ENCODE measurements at places on chromosomes 4 and X.

GRCh38 chr4:75696581-75696980, 23.4 kb upstream of the G3BP2 start:
- DNase-seq, result no peak

DNA sequence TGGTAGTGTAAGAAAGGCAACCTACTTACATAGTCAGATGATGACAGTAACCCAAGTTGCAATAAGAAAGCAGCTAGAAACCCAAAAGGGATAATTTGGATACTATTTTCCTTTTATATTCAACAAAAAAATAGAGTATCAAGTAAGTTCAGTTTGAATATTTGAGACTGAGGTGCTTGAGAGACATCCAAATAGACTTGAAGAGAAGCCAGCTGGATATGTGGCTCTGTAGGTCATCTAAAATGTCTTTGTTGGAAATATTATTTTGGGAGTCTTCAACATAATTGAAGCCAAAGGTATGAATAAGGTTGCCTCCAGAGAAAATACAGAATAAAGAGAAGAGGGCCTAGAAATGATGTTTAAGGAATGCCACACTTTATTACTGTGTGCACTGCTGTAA, 438.2 kb upstream of the DIAPH2 start:
- DNase-seq, result no peak

DNA sequence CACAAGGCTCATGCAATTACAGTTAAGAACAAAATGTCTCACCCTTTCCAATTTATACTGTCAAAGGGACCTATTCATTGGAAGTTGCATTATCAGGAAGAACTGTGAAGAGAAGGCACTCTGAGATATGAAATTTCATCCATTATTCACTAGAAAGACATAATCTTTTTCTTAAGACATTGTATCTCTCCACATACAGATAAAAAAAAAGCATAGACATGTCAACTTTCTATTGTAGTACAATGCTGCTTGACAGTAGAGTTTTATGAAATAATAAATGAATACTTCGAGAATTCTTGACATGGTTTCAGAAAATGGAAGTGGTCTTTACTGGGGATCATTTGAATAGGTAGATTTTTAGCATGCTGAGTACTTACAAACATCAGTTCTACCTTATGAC, 545.0 kb downstream of the TMA16 start:
- DNase-seq, result no peak

GRCh38 chr4:86670756-86671155, 76.6 kb downstream of the PTPN13 start:
- DNase-seq, result no peak

GRCh38 chr4:110626532-110627153, 3.8 kb upstream of the PITX2 start:
- no peak for DNase-seq

DNA sequence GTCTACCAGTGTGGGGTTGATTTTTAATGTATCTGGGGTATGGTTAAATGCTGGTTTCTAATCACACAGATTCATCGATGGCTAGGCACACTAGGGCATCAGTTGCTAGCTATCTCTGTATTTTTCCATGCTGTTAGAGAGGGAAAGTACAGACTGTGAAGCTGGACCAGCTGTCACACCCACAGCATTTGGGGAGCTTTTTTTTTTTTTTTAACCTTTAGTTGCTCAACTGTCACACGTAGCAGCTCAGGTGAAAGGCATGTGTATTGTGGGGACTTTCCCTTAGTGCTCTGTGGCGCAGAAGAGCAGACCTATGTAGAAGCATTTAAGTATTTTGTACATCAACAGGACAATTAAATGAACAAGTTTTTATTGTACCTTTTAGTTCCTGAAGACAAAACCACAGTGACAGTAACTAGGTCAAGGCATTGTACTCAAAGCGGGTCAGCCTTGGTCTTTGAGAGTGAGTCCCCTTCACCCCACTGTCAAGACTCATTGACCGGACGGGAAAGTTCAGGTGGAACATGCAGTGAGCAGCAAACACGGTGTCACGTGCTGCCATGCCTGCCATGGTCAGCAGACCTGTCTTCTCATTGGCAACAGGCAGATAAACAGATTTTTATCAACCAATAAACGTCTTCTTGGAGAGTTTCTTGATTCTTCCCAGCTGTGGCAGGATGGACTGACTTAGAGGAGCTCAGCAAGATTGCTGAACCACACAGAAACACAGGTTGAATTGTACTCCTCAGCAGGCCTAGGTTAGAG, 65.3 kb downstream of the CASP3 start:
- no peak for DNase-seq

DNA sequence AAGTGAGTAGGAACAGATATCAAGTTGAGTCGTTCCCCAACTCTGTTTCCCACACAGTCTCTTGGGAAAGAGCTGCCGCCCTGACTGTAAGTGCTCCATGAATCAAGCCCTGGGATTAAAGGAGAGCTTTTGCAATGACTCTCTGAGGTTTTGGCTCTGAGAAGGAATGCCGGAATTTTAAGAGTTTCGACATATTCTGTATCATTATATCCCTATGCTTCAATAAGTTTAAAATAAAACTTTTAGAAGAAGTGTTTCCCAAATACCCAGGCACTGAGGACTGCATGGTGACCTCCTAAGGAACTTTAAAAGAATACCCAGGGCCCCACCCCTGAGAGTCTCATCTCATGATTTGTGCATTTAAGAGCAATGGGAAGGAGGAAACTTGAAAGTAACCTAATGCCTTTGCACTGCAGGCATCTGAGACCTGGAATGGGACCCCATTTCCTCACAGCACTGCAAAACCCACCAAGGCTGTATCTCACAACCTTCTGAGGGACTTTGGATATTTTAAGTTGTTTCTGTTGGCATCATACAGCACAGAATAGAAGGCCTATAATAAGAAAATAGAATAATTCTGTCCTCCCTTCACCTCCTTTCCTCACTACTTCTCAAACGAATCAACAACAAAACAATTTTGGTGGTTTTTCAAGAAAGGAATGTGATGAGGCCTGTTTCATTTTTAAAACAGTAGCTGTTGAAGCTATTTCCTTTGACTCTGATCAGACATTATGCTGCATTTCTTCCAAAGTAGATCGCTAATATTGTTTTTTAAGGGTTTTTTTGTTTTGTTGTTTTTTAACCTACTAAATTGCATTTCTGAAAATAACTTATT, 121.2 kb downstream of the GASK1B start:
- DNase-seq, result no peak

DNA sequence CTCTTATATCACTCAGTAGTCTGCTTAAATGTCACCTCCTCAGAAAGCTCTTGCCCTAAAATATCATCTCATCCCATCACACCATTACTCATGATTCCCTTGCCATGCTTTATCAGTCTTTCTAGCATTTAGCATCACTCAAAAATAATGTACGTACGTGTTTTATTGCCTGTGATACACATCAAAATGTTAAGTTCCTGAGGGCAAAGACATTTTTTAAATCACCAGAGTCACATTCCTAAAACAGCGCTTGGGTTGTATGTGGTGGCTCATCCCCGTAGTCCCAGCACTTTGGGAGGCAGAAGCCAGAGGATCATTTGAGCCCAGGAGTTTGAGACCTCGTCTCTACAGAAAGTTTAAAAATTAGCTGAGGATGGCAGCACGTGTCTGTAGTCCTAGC, 21.3 kb upstream of the PDLIM5 start:
- no peak for DNase-seq

DNA sequence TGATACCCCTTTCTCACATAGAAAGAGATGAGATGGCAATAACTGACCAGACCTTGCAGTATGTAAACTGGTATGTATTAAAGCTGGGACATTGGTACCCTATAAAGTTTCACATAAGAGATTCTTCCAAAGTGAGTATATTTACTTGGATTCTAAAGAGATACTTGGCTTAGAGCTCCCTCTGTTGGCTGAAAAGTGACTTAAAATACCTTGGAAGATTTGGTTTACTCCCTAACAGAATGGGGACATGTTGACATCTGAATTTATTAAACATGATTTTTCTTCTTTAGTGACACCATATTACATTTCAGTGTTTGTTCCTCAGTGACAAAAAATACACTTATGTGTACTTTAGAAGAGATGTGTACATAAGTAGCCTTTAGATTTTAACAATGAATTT, 47.9 kb upstream of the RGN start:
- peak; percentile 33 for DNase-seq

DNA sequence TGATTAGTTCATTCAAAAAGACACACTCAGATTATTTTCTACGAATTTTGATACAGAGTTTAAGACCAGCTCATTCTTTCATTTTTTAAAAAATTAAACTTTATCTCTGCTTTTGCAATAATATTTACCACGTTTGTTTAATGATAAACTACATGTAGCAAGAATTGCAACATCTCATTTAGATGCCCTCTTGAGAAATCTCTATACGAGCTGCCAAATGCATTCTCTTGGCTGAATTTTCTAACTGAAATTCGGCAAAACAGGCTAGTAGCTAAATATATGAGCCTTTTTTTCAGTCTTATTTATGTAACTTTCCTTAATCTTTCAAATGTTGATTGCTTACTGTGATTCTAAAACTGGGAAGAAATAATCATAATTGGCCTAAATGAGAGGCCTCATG, 2.1 kb upstream of the GC start:
- DNase-seq, result no peak

GRCh38 chr4:69689599-69689998, 36.6 kb upstream of the UGT2A1 start:
- no peak for DNase-seq

- DNase-seq, result no peak
These were observed 35.8 kb downstream of the MBNL3 start for GRCh38 chrX:132452911-132453550.

DNA sequence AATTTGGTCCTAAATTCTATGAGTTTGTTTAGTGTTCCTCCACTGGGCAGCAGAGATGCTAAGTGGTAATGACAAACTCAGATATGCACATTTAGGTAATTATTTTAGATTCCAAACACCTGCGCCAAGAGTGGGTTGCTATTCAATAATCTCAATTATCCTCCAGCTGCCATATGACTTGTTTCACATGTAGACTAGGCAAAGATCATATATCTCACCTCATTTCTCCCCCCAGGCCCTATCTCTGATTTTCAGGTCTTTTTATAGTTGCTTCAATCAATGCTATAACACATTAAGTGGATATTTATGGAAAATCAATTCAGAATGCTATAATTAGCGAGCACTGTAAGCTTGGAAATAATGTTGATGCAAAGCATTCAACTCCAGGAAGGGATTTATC, 217.6 kb downstream of the KCTD8 start:
- no peak for DNase-seq

- DNase-seq, result no peak
These were observed 219.8 kb downstream of the OR13H1 start for GRCh38 chrX:131763674-131764073.

GRCh38 chrX:18828832-18829404, 121.5 kb downstream of the PPEF1 start:
- DNase-seq, result no peak

DNA sequence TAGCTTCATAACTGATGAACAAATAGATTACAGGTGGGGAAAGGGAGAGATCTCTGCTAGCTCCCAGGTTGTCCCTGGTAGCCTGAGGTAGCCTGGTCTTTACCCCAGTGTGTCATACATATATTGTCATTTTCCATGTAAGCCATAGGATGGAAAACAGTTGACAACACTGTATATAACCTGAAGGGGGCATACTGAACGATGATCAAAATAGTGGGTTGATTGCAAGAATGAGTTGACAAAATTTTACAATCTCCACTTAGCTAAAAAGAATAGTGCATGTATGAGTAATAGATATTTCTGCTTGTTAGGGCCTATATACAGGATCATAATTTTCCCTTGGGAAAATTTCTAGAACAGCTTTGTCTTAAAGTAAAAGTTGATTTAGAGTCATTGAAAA, 304.1 kb upstream of the HAND2 start:
- DNase-seq, result no peak

DNA sequence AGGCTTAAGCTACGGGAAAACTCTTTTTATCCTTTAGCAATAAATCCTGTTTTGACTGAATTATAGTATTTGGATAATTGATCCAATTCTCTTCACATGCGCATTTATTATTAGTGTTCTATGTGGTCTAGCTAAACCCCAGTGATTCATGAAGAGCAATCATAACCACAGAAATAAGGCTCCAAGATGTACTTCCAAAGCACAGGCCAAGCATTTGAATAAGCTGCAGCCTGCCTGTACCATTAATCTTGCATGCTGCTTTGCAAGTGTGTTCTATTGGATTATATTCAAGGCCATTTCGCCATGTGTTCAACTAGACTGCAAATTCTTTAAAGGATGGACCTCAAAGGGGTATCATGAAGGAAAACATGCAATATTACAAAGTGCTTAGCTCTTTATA, 385.2 kb upstream of the FAT1 start:
- no peak for DNase-seq

DNA sequence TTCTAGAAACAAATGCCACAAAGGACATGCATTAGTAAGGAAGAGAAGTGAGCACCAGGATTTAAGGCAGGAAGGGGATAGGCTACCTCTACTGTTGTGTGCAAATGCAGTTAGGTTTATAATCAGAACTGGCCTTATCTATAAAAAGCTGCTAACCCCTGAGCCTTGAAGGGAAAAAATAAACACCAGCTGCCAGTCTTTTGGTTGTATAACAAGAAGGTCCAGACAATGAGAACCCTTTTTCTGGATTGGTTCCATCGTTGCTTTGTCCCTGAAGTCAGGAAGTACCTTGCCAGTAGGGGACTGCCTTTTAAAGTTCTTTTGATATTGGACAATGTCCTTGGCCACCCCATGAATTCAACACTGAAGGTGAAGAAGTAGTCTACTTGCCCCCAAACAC, 126.7 kb upstream of the OTUD4 start:
- DNase-seq, result no peak

DNA sequence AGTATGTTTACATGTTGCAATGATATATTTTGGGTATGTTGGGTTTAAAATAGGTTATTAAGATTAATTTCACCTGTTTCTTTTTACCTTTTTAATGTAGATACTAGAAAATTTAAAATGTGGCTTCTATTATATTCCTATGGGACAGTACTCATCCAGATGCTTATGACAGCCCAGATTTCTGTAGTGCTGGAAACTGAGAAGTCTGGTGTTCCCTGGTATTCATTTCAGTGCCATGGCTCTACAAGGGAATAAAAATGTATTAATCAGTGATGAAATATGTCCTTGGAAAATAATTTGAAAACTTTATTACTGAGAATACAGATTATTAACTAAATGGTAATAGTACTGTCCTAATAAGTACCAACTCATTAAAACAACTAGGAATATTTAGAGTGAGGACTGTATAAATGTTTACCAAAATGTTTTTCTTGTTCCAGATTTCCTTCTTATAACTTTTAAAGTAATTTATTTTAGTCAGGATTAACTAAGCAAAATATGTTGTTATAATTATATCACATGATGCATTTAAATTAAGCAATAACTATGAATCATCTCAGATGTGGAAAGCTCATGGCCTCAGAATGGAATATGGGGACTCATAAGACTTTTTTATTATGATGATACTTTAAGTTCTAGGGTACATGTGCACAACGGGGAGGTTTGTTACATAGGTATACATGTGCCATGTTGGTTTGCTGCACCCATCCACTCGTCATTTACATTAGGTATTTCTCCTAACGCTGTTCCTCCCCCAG, 25.3 kb downstream of the ARHGAP24 start:
- no peak for DNase-seq

DNA sequence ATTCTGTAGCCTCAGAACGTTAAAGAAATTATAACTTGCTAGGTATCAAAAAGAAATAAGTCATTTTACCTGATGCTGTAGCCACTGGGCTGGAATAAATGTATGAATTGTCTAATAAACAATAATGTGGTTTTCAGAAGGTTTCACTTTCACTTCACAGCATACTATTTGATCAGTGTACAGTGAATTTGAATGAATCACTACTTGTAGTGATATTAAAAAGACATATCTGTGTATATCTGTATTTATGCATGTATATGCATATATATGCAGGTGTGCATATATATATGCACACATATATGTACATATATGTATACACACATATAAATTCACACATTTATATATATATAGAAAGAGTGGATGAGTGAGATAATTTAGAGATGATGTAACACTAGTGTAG, 440.0 kb upstream of the PCDH10 start:
- no peak for DNase-seq
